ENCODE measurements at places on chromosomes 11 and 22.

DNA sequence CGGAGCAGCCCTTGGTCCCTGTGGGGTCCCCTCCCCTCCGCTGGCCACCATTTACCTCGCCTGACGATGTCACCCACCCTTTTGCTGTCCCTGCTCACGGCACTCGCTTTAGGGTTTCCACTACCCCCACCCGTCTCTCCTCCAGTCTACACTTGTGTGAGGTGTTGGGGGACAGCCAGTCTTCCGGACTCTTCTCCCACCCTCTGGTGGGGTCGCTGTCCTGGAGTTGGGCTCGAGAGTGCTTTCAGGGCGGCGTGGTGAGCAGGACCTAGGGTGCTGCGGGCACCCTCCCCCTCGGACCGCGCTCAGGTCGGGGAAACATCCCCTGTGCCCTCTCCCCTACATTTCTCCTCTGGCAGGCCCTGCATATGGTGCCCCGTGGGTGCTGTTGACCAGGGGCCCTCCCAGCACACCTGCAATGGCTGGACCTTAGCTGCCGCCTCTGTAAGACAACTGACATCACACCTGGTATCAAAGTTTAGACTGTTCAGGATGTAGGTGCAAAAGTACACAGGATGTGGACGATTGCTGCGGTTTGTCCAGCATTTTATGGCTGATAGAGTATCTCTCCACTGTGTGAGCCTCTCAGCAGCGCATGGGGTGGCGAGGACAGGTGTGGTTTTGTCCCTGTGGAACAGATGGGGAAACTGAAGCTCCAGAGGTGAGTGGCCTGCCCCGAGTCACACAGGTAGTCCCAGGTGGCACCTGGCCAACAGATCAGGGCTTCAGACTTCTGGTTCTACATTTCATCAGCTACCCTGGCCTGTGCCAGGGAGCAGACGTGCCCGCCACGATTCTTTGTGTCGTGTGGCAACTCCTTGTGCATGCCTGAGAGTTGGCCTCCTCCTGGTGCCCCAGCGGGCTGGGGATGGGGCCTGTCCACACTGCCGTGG, 1.2 kb downstream of the GRK2 start:
- DNase-seq = no peak

GRCh38 chr22:34913826-34914225, 152.1 kb upstream of the ISX start:
- no peak for DNase-seq

DNA sequence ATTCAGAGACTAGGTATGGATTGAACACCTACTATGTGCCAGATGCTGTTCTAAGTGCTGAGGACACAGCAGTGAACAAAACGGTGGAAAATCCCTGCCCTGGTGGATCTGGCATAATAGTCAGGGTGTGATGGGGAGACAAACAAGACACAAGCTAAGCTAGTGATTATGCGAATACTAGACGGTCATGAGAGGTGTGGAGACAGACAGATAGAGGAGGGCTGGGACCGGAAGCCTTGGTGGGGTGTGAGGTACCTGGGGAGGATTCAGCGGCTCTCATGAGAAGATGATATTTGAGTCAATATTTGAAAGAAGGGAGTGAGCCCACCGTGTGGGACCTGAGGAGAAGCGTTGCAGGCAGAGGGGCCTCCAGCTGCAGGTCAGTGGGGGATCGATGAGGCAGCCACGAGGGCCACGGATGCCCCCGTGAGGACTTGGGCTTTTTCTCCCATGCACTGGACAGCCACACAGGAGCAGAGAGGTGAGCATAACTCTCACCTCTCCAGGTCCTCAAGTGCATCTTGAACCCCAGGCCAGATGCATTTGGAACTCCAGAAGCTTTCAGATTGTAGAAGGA, 4.7 kb downstream of the CD5 start:
- no peak for DNase-seq

- no peak for DNase-seq
Observed at GRCh38 chr11:116710001-116710674, 62.6 kb downstream of the BUD13 start.

GRCh38 chr11:14422052-14422813, 63.2 kb upstream of the RRAS2 start:
- no peak for DNase-seq

- DNase-seq = no peak
Observed at GRCh38 chr11:9745411-9746211, 81.7 kb downstream of the SWAP70 start.

DNA sequence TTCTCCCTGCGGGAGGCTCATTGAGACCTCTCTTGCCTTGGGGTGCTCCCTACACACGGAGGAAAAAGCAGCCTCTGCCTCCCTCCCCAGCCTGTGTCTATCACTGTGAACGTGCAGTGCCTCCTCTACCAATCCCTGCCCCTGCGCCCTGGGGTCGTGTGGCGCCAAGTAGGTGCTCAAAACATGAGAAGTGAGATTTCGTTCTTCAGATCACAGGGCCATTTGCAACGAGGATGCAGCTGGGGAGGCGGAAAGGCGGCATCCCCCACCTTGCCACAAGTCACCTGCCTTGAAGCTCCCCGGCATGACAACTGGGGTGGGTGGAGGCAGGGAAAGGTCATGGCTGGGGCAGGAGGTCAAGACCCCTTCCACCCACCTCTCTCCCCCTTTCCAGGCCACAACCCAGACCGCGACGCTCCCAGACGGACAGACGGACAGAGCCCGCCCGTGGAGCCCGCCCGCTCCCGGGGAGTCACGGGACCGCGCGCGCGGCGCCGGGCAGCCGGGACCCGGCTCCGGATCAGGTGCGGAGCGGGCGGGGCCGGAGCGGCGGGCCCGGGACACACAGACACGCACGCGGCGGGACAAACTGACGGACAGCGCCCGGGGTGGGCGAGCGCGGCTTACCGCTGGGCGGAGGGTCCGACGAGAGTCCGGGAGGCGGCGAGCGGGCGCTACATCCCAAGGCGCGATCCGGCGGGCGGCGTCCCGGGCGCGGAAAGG, 485 bp downstream of the KCNJ4 start:
- DNase-seq = peak; percentile 36

- no peak for DNase-seq
Observed at GRCh38 chr11:68354148-68354872, 41.9 kb downstream of the LRP5 start.

DNA sequence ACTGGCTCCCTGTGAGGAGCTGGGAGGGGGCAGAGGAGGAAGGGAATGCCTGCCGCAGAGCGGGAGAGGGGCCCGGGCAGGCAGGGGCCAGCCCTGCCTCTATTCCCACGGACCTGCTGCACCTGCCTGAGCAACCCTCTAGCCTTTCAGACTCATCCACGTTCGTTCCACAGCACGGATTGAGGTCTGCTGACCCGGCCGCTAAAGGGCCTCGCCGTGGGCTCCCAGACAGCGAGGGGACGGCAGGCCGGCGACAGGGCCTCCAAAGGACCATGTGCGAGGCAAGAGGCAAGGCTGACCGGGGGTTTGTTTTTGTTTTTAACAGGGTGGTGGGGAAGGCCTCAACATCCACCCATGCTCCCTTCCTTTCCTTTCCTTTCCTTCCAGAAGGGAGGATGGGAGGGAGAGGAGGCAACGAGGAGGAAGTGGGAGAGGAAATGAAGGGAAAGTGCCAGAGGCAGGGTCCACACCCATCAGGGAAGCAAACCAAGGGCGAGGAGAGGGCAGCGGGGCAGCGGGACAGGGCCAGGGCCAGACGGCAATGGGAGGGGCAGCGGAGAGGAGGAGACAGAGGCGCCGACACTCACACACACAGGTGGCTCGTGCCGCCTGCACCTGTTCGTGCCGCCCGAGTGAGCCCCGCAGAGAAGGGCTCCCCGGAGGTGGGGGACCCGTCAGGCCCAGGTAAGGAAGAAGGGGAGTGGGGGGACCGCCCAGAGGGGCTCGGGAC, 7.5 kb downstream of the LRFN4 start:
- no peak for DNase-seq

GRCh38 chr11:134668796-134669195, 256.8 kb upstream of the B3GAT1 start:
- DNase-seq = no peak

DNA sequence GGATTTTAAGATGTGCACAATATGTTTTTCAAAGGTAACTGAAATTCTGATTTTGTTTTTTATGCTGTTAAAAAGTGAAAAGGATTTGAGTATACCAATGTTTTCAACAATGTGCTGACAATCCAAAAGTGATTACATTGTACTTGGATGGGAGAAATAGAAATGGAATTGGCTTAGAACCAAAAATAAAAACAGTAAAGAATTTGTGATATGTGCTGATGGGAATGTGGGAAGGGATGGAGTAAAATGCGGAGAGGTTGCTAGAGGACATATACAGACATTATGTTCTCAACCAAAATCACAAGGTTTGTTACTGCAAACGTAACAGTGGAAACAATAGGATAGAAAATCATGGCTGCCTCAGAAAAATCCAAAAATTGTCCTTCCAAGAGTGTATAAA, 279.3 kb upstream of the TENM4 start:
- DNase-seq = no peak

Measured in KBM-7 (cell line).